Left lung (tissue), 14 donors: ENCODE measurements at places on chromosomes 5 and 9. TPM values are rescaled to one million over a fixed set of nuclear protein-coding genes. Genes with fewer than 3 reads are reported as not detected.

The AK8 gene
- polyA plus RNA-seq = 1.1 TPM

The PAPPA gene
- 1.2 TPM for polyA plus RNA-seq

The POLK gene
- polyA plus RNA-seq = 34.6 TPM

The FUT7 gene
- polyA plus RNA-seq = not detected

The ST6GALNAC4 gene
- 20.7 TPM for polyA plus RNA-seq

The PKD2L2 gene
- polyA plus RNA-seq = 0.23 TPM

The ANKRD33B gene
- 0.65 TPM for polyA plus RNA-seq

DNA sequence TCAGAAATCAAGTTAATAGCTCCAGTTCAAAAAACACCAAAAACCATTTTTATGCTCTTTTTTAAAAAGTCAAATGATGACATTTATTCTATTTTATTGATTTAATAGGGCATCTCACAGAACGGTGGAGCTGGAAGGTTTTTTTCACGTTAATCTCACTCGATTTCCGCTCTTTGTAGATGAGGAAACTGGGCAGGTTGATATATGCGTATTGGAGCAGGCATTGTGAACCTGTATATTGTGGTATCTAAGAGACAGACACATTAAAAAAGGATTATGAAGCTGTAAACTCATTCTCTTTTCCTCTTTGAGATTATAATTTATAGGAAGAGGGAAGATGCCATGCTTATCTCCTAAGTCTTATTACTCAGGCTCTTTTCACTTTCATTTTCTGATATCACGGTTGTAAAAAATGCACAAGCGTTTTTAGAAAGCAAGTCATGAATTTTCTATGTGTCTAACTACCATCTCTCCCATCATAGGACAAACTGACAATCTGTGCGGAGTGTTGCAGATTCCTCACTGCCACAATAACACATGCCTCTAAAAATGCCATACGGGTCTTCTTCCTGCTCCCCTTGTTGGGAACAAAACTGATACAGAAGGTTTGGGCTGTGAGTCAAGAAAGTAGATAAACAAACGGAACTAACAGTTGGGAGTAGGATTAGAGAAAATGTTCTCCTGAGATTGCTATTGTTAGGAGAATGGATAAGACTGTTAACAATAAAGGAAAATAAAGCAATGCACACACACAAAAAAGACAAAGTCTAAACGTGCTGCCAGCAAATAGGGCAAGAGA, 1997.7 kb downstream of the MAT2B start:
- DNase-seq = no peak

- no peak for DNase-seq
These were observed 36.5 kb upstream of the EGFL7 start for GRCh38 chr9:136626066-136626725.

GRCh38 chr5:139747583-139748504, 47.8 kb upstream of the PSD2 start:
- DNase-seq = peak; percentile 54

DNA sequence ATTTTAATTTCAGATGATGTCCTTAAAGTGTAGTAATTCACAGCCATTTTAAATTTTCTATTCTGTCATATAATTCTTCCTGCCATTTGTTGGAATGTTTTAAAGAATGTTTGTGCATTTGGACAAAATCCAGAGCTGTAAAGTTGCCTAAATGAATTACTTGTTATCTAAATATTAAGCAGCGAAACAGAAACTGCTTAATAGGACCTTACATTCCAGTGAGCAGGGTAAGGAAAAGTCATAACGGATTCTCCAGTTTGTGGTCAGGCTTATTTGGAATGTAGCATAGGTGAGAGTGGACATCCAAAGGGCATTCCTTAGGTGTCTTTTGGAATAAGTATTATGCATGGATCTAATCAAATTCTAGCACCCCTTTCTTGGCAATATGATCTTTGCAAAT, 410.4 kb upstream of the PTPRD start:
- DNase-seq = no peak

DNA sequence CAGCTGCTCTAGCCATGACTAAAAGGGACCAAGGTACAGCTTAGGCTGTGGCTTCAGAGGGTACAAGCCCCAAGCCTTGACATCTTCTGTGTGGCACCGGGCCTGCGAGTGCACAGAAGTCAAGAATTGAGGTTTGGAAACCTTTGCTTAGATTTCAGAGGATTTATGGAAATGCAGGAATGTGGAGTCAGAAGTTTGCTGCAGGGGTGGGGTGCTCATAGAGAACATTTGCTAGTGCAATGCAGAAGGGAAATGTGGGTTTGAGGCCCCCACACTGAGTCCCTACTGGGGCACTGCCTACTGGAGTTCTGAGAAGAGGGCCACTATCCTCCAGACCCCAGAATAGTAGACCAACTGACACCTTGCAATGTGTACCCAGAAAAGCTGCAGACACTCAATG, 624.9 kb upstream of the FTMT start:
- DNase-seq = no peak

DNA sequence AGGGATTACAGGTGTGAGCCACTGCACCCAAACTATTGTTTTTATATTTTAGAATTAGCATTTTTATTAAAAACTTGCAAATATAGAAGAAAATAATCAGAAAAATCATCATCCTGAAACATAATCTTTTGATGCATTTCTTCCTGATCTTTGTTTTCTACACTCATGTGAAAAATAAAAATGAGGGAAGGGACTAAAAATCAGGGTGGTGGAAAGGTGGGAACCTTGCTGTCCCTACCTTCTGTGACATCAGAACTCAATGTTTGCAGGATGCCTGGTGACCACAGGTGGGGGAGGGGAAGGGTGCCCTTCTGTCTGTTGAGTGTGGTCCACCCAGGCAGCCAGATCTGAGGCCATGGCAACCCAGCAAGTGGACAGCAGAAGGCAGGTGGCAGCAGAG, at the start of gene SMIM23:
Gene SMIM23, plus strand, starts transcription at position 301 of the 400 bp plus-strand sequence. Its CDS starts 55 bp downstream, at position 356.
- DNase-seq = no peak

- no peak for DNase-seq
These were observed 1.0 kb downstream of the NIPSNAP3A start for GRCh38 chr9:104748359-104749031.

- DNase-seq = no peak
These were observed 216.6 kb downstream of the TSSK1B start for GRCh38 chr5:113218200-113218599.

DNA sequence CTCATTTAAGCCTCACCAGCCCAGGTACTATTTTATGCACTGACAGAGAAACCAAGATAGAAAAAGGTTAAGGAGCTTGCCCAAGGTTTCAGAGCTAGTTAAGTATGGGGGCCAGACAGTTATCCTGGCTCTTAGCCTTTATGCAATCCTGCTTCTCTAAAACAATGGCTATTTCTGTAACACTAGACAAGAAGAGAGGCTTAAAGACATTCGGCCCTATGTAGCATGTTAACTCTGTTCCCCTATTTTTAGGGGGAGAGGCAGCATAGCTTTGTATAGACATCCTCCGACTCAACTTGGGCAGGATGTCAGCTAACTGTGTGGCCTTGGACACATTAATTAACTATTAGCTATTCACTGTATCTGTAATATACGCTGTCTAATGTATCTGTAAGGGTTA, 54.6 kb downstream of the LHFPL2 start:
- DNase-seq = no peak

DNA sequence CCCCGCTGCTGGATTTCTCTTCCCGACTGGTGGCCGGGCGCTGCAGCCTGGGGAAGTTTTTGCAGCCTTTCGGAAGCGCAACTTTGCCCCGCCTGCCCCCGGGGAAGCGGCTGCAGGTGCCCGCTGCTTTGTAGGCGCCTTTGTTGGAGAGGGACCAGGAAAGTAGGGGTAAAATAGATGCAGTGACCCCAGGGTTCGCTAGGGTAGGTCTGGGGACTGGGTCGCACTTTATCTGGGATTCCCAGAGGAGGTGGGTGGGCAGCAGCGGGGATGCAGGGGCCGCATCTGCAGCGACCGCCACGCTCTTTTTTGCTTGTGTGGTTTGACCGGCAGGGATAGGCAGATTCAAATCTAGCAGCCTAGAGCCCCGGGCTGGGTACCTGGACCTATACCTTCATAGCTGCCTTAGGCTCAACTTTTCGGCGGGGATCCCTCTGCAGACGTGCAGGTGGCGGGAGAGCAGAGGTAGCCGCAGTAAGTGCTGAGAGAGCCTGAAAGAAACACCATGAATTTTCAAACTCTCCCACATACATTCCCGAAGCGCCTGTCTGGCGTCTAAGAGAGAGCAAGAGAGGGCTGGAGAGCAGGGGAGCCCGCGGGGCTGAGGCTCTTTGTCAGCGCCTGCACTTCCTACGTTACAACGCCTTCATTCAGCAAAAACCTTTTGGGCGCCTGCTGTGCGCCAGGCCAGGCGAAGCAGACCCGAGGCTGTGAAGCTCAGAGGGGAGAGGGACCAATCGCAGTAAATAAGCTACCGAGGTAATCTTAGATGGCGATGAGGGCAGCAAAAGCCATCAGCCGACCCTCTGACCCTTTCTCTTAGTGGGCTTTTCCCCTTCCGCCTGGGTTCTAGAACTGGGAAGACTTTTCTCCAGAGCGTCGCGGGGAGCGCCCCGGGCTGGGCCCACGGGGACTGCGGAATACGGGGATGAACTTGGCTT, 642 bp downstream of the SV2C start:
- no peak for DNase-seq

GRCh38 chr5:134979416-134979815, 11.7 kb downstream of the CATSPER3 start:
- no peak for DNase-seq

DNA sequence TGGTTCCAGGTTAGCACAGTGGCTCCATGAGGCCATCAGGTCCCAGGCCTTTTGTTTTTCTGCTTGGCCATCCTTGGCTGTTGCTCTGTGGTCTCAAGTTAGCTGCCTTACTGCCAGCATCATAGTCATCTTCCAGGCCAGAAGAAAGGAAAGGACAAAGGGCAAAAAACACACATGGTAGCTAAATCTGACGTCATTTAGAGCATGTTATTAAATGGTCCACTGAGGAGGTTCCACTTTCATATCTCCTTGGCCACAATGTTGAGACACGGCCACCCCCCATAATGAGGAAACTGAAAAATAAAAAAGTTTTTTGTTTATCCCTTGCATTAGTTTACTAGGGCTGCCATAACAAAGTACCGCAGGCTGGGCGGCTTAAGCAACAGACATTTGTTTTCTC, 106.4 kb upstream of the NIPBL start:
- no peak for DNase-seq

DNA sequence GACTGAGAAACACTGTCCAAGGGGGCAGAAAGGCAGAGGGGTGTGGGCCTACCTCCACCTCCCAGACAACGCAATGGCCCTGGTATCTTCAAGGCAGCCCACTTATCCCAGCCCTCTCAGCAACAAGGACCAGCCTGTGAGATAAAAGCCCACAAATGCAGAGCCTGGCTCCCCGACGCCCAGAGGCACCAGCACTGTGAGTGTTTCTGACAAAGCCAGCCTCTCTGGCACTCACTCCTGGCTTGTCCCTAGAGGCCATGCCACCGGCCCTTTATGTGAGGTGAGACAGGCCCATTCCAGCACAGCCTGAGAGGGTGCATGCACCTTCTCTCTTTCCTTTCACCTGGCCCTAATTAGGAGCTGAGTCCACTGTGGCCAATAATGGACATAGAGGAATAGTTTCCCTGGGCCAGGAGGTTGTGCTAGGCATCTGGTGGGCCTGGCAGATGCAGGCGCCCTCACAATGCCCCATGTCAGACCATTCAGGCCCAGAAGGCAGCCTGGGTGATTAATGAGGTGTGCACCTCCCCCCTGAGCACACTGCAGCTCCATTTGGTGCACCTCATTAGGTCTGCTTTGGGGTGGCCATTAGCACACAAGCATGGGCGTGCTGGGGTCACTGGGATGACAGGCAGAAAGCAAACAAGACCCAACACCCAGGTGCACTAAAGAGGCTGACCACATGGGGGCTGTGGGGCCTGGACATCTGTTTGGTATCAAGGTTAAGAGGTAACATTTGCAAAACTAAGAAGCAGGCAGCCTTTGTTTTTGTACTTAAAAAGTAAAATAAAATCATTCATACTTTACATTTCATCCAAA, 176.0 kb downstream of the MED10 start:
- DNase-seq = peak; percentile 34

DNA sequence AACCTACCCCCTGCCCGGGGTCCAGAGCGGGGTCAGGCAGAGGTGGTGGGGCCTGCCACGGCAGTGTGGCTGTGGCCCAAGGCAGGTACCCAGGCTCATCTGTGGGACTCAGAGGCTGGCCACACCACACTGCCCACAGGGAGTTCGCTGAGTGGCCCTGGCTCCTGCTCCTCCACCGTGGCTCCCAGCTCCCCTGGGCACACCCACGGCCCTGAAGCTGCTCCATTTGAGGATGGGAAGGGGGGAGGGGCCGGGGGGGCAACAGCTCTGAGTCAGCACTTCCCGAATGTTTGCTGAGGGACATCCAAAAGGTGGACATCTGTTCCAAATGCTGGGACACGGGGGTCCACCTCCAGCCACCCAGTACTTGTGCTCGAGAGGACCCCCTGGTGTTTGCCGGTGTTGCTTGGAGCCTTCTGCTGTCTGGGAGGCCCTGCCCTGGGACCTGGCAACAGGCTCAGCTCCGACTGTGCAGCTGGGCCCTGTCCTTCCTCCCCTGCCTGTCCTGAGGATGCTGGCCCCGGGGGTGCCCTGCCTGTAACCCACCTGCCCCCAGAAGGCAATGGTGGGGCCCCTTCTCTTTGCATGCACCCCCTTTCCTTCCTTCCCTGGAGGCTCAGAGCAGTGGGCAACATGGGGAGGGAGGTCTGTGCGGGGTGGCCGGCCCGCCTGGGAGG, 2.5 kb upstream of the NRARP start:
- DNase-seq = no peak

DNA sequence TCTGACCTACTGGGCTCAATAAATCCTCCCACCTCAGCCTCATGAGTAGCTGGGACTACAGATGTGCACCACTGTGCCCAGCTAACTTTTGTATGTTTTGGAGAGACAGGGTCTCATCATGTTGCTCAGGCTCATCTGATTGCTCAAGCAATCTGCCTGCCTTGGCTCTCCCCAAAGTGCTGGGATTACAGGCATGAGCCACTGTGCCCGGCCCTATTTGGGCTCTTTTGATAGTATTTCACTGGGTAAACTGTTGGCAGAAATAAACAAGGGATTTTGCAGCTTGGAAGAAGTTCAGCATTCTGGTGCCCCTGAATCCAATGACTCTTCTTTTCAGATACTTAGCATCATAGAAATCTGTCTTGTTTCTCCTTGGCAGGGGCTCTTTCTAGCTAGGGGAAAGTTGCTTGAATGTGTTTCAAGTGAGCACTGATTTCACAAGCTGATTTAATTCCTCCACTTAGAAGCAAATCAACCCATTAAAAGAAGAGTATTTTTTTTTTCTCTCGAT, 146.8 kb downstream of the PAPPA start:
- DNase-seq = no peak

GRCh38 chr5:150374651-150375050, 17.2 kb downstream of the TCOF1 start:
- DNase-seq = no peak
